ENCODE measurements at places on chromosomes 16 and 17.

- peak; percentile 85 for DNase-seq
Observed at GRCh38 chr16:57115514-57116182, 23.3 kb downstream of the CPNE2 start.

- peak; percentile 79 for DNase-seq
Observed at GRCh38 chr17:38671939-38672720, 2.6 kb downstream of the EPOP start.

DNA sequence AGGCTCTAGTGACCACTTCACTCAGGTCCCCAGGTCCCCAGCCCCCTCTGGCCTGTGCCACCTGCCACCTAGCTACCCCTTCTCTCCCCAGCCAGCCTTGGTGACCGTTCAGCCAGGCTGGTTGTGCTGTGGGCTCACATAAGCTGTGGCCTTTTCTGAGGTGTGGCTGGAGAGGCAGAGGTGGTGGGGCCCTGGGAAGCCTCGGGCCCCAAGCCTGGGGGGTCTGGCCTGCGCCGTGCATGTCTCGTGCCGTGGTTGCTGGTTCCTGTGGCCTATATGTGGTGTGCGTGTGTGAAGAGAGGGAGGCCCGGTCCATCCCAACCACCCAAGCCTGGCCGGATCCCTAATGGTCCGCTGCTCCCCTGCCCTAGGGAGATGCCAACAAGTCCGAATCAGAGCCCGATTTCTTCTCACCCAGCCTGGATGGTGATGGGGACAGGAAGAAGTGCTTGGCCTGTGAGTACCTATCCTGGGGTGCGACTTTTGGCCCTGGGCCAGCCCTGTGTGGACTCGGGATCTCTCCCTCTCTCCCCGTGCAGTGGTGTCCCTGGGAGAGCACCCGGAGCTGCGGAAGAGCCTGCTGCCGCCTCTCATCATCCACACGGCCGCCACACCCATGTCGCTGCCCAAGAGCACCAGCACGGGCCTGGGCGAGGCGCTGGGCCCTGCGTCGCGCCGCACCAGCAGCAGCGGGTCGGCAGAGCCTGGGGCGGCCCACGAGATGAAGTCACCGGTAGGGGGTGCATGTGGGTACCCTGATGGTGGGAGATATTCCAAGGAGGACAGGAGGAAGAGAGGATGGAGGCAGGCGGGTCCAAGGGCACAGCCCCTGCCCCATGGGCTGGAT, 35.9 kb downstream of the CACNA1G start:
- peak; percentile 97 for DNase-seq

DNA sequence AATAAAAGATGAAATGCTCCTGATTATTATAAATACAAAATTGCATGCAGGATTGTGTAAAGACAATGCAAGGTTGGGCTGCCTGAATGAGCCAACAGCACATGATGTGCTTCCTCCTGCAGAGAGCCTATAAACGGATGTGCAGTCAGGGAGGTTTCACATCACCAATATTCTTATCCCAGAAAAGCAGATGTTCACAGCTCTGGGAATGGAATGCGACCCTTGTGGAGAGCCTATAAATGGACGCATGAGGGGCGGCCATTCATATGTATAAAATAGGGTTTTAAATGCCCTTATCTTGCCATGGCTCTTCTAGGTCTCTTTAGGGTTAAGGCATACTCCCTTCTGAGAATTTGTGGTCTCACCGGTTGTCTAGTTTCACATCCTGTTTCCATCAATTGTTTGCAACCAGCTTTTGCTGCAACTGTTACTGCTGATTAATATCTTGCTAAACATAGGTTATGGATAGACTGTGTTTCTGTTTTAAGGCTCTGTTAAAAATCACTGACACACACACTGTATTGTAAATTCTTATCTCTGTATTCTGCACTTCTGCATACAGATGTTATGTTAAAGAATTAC, 31.9 kb downstream of the SLFN11 start:
- no peak for DNase-seq

DNA sequence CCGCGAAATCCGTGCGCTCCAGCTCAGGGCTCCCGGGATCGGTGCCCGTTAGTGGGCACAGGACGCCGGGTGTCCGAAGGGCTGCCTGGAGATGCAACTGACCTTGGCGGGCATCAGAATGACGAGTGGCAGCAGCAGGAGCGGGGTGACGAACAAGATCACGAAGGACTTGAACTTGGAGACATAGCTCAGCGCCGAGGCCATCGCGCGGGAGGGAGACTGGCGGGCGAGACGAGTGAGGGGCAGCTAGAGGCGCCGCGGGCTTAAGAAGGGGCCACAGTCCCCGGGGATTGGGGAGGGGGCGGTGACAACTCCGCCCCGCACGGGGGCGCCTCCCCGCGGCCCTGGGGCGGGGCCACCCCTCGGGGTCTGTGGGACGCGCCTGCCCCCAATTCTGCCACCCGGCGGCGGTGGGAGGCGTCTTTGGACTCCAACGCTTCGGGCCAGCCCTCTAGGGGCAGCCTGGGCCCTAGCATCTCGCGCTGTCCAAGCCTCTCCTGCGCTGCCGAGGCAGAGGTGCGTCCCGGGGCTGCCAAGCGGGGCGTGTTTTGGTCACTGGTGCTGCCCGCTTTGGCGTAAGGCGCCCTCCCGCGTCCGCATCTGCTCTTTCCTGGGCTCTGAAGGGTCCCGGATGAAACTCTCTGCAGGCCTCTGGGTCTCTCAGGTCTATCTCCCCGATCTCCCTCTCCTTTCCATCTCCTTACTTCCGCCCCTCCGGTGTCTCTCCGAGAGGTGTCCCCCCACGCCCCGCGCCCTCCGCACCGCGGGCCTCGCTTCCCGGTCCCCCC, at the start of gene SLC13A5:
Gene SLC13A5 (minus strand): TSS at position 240 of the 788 bp plus-strand sequence. CDS start 36 bp downstream, at position 204.
- DNase-seq, result peak; percentile 97

DNA sequence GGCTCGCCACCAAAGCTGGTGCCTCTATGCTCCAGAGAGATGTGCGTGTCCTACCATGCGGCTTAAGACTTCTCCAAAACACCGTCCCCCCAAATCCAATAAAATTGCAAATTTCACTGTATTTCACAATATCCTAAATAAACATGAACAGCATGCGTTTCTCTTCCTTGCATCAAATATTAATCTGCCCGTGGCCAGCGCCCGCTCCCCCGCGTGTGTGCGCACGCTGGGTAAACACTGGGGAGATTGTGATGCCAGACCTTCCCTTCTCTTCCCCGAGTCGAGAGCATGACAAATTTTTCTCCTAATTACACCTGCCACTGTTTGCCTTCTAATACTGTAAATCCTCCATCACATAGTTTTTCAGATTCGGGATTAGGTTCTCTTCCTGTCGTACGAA, 148.1 kb downstream of the MRM1 start:
- no peak for DNase-seq

DNA sequence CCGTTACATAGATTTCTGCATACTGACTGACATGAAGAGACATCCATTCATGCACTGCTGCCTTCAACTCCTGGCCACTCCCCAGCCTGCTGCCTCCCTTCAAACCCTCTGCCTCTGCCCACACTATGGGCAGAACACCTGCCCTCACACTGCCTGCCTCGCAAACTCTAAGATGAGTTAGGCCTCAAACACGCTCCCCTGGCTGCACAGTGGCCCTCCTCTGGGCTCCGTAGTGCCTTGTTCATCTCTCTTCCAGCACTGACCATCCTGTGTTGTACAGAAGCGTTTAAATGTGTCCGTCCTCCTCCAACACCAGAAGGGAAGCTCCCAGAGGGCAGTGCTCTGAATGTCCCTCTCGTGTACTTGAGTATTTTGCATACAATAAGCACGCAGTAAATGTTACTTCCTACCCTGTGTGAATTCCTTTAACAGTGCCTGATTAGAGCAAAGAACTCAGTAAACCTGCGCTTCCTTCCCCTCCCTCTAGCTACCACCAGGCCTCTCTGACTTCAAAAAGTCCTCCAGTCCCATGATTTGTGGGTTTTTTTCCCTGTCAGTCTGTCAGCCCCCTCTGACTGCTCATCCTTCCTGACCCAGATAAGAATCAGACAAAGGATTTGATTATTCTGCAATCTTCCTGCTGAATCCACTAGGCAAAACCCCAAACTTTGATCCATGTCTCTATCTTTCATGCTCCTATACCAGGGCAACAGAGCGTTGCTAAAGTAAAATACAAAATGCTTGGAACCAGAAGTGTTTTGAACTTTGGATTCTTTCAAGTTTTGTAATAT, 3.9 kb downstream of the DHX33 start:
- DNase-seq, result no peak

- no peak for DNase-seq
Observed at GRCh38 chr16:48619547-48619946, 9.6 kb upstream of the N4BP1 start.

- no peak for DNase-seq
Observed at GRCh38 chr17:75146592-75146991, 7.7 kb downstream of the JPT1 start.

DNA sequence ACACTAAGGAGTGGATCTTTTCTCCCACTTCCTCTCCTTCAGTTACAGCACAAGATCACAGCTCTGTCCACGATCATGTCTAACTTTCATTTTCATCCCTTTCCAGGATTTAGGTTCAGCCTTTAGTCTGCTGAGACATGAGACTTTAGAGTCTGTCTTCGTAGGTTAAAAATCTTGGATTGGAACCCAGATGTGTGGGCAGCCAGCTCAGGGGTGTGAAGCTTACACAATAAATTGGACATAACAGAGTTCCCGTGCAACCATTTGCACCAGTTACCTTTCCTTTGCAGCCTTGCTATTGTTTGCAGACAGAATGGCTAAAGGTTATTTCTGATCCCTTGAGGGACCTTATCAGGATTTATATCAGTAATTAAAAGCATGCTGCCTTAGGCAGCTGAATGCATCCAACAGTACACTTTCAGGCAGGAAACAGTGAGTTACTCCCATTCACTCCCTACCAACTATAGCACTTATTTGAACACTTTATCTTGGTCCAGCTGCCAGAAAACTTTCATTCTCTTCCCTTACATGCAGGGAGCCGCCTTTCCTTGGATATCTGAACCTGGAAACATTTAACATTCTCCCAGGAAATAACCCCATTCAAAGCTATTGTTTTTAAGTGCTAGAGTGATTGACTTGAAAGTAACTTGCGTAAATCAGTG, 87.3 kb downstream of the TMEM100 start:
- no peak for DNase-seq

DNA sequence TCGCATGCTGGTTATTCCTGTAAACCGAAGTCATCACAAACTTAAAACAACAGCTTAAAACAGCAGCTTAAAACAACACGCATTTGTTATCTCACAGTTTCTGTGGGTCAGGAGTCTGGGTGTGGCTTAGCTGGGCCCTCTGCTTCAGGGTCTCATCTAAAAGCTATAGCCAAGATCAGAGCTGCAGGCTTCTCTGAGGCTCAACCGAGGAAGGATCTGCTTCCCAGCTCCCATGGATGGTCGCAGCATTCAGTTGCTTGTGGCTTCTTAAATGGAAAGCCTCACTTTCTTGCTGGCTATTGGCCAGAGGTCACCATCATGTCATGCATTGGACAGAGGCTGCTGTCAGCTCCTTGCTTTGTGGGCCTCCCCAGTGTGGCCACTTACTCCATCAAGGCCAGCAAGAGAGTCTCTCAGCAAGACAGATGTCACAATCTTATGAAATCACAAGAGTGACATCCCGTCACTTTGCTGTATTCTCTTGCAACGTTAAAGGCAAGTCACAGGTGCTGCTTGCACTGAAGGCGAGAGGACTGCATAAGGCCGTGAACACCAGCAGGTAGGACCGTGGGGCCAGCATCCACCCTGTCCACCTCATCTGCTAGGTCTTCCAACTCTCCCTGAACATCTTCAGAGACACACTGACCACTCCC, 117.9 kb upstream of the TNRC6C start:
- DNase-seq, result no peak

DNA sequence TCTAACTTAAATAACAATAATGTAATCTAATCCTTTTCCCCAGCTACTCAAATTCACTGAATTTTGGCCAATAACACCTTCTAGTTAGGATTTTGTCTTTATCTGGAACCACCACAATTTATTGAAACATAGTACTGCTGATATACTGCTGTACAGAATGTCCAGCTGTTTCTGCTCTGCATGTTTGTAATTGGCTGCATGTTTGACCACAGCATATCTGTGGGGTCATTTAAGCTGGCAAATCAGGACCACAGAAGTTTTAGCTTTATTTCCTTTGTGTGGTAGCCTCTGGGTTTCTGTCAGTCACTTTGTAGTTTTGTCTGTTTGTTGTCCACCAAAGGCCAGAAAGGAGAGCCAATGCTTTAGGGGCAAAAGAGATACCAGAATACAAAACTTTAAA, 22.2 kb upstream of the RAB11FIP4 start:
- no peak for DNase-seq

- DNase-seq, result no peak
Observed at GRCh38 chr16:28990375-28991040, 5.7 kb downstream of the LAT start.

DNA sequence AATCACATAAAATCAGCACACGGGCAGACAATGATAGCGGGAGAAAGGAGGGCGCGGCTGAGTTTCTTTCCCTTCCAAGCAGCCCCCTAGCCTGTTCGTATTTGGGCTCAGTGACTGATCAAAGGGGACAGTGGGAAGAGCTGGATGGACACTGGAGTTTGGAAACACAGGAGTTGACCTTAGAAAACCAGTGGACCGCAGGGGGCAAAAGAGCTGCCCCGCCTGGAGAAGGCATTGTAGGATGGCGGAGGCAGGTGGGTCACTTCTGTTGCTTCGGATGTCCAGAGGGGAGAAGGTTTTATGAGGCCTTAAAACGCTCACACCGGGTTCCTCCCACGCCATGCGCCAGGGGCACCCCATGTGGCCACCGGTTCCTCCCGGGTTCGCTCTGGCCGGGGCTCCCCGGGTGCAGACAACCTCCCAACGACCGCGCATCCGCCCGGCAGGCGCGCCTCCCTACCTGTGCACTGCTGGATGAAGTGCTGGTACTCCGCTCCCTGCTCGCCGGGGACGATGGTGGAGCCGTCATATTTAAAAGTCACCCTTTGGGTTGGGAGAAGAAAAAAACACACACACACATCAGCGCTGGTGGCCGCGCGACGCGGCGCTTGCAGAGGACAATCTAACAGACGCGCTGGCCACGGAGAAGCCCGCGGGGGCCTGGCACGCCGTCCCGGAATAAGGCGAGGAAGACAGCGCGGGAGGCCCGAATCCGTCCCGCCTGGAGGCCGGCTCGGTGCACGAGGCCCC, 662 bp downstream of the COTL1 start:
- peak; percentile 80 for DNase-seq

- no peak for DNase-seq
Observed at GRCh38 chr17:5330981-5331380, 48.9 kb downstream of the RABEP1 start.

DNA sequence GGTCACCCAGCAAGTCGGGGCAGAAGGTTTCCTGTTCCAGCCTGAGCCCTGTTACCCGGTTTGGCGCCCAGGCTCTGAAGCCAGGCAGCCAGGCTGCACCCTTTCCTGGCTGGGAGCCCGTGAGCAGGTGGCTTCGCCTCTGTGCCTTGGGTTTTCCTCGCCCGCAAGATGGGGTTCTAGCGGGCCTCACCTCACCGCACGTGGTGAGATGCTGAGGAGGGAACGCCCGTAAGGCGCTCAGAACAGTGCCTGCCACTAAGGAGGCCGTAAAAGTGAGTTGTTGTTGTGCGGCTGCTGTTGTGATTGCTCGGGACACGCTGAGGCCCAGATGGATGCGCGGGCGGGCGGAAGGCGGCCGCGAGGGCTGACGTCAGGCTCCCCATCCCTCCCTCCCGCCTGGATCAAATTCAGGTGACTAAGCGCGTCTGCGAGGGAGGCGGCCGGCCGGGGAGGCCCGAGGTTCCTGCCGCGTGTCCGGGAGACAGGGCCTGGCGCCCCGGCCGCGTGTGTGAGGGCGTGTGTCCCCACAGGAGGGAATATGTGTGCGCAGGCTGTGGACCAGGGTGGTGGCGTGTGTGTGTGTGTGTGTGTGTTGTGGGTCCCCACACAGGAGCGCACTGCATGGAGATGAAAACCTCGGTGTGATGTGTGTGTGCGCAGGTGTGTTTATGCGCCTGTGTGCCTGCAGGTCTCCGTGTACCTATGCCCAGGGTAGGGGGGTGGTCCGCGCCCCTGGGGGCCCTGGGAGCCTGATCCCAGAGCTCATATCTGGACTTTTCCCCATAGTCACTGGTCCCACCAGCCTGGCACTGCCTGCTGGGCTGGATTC, 4.3 kb downstream of the CAMKK1 start:
- DNase-seq, result peak; percentile 92
